ENCODE measurements at places on chromosomes 2 and 18.

- DNase-seq: no peak
These were observed 28.3 kb downstream of the MYO7B start for GRCh38 chr2:127563458-127564428.

DNA sequence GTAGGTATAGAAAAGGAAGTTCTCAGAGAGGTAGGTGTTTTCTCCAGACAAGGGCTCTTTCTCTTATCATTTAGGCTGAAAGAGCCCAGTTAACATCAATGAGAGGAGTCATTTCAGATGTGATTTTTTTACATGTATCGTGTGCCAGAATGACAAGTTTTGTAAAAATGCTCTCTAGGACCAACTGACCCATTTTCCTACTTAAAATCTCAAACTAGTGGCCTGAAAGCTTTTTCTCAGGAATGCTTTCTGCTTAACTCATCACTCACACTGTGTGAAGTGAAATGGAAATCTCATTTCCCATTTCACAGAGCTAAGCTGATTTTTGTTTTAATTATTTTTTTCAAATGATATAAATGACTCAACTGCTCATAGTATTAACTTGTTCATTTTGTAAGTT lies 128.7 kb upstream of the CYP26B1 start:
- DNase-seq: no peak

DNA sequence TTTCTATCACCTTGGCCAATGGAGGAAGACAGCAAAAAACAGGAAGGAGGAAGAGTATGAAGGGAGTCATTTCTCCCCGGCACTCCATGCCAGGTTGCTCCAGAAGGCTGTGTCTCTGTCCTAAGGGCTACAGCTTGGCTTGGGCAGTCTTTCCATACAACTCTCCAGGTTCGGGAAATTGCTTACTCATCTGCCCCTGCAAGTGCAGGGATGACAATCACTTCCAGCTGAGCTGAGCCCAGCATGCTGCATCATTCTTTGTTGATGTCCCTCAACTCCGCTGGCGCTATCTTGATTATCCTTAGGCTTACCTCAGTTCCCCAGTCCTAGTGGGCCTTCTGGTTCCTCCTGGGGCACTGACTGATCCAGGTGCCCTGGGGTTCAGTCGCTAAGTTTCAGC lies 86.9 kb upstream of the COPS8 start:
- DNase-seq: no peak

DNA sequence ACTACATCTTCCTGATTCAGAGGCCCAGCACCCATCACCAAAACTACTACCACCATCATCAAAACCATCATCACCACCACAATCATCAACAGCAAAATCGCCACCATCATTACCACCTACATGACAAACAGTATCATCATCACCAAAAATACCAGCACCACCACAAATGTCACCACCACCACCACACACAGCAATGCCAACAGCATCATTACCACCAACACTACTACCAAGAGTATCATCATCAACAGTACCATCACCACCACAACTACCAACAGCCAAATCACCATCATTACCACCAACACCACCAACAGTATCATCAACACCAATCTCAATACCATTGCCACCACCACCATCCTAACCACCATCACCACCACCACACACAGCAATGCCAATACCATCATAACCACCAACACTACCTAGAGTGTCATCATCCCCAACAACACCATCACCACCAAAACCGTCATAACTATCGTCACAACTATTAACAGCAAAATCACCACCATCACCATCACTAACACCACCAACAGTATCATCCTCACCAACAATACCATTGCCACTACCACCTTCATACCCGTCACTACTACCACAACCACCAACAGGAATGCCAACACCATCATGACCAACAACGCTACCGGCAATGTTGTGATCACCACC lies 64.6 kb upstream of the TEX51 start:
- DNase-seq: no peak

DNA sequence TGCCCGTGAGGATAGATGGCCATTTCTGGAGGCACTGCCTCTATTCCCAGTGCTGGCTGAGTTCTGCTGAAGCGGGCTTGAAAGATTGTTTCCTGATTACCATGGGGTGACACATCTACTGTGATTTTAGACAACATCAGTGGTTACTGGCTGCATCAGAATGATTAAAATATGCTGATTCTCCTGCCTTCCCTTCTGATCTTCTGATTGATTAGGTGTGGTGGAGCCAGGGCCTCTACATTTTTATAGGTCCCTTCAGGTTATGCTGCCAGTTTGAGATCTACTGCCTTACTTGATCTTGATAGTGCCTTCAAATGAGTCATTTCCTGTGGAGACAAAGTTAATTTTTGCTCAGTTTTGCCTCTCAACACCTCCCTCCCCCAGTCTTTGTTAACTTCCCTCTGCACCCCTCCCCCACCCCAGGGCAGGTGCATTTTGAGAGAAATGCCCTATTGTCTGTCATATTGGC lies 31.6 kb upstream of the SNORC start:
- DNase-seq: no peak

DNA sequence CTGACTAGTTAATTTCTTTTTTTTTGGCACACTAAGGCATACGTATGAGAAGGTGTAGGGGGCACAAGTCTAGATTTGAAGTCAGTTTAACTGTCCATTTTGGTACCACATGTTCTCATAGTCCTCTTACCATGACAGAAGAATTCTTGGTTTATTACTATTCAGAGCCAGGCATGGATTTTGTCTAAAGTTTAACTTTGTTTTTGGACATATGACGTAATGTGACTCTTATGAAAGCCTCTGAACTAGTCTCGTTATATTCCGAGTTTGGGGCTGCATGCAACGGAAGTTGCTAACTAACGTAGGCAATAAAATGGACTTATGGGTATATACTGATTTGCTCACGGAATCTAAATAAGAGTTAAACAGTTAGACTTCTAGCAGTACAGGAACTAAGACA lies 62.9 kb downstream of the MSTN start:
- no peak for DNase-seq

DNA sequence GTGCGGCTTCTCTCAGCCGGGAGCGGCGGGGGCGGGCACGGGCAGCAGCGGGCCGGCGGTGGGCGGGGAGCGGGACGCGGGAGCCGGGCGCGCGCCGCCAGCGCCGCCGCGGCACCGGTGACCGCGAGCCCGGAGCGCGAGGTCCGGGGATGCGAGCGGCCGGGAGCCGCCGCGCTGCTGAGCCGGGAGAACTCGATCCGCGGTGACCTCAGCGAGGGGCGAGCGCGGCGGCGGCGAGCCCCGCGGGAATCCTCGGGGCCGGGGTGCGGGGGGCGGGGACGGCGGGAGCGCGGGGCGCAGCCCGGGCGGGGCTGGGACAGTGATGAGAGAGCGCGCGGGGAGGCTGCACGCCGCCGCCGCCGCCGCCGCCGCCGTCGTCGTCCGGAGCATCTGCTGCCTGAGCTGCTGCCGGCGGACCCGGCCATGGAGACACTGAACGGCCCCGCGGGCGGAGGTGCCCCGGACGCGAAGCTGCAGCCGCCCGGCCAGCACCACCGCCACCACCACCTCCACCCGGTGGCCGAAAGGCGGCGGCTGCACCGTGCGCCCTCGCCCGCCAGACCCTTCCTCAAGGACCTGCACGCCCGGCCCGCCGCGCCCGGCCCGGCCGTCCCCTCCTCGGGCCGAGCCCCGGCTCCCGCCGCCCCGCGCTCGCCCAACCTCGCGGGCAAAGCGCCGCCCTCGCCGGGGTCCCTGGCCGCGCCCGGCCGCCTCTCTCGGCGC lies at the start of gene MTCL1:
Gene MTCL1 (plus strand): TSS at position 319 of the 723 bp plus-strand sequence. CDS start 105 bp downstream, at position 424.
- DNase-seq: peak; percentile 68

GRCh38 chr2:36528766-36529392 lies 69.1 kb downstream of the FEZ2 start:
- DNase-seq: no peak

DNA sequence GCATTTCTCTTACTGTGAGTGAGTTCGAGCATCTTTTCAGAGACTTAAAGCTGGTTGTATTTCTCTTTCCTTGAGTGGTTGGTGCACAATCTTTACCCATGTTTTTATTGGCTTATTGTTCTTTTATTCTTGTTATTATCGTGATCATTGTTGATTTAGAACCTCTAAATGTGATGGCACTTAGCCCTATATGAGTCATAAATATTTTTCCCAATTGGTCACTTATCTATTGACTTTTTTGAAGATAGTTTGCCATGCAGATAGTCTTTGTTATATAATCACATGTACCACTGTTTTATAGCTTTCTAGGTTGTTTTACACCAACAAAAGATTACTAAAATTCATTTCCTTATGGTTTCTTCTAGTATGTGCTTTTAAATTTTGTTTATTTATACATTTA lies 141.6 kb upstream of the MSH6 start:
- no peak for DNase-seq

DNA sequence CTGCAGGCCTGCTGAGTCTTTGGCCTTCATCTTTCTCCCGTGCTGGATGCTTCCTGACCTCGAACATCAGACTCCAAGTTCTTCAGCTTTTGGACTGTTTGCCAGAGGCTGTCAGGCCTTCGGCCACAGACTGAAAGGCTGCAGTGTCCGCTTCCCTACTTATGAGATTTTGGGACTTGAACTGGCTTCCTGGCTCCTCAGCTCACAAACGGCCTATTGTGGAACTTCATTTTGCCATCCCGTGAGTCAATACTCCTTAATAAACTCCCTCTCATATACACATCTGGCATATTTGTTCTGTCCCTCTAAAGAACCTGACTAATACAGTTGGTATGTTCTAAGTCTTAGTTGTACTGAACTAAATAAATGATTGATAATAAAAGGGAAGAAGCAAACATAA lies 702.8 kb upstream of the LINC00305 start:
- no peak for DNase-seq

GRCh38 chr18:47677952-47678351 lies 252.5 kb downstream of the SMAD2 start:
- no peak for DNase-seq

- no peak for DNase-seq
These were observed 15.7 kb downstream of the CREG2 start for GRCh38 chr2:101371636-101372035.

GRCh38 chr2:149155196-149155969 lies 116.9 kb downstream of the LYPD6B start:
- DNase-seq: no peak

GRCh38 chr2:72915907-72916742 lies 1.2 kb upstream of the EMX1 start:
- DNase-seq: peak; percentile 72

DNA sequence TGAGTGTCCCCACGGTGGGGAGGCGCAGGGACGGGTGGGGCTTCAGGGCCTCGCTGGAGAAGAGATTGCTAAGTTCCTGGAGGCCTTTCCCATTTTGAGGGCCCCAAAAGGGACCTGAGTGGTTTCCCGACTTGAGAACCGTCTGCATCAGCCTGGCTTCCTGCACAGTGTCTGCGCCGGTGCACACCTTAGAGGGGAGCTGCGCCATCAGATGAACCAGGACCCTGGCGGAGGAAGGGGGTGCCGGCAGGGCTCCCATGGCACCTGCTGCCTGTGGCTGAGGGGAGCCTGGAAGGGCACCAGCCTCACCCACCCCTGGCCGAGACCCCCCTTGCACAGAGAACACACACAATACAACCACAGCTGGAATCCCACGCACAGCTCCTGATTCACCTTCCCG lies 465.1 kb upstream of the MYT1L start:
- no peak for DNase-seq

GRCh38 chr2:136356125-136357006 lies 238.4 kb upstream of the CXCR4 start:
- DNase-seq: no peak

DNA sequence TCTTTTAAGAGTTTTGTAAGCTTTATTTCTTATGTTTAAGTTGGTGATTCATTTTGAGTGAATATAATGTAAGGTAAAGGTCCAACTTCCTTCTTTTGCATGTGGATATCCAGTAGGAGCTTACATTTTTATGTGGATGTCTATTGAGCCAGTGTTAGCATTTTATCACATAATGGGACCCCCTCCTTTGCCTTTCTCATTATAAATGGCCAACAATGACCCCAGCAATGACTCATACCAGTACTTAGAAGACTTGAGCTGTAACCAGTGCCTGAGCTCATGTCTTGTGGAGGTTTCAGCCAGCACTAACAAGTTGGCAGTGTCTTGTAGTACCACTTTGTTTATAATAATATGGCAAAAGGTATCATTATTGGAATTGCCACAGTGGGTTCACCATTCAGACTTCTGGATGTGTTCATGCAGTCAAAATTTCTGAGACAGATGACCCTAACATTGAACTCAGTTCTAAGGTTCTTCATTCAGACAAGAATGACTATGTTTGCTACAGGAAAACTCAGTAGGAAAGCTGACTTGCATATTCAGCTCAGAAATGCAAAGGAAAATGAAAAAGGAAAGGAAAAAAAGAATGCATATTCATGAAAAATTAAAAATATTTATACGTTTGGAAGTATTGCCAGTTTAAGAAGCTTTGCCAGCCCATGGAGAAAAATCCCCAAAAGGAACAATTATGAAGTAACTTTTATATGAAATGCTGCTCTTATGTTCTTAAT lies 41.0 kb downstream of the CDKL4 start:
- DNase-seq: no peak

- DNase-seq: no peak
These were observed 355.5 kb upstream of the ZEB2 start for GRCh38 chr2:144875290-144875969.

DNA sequence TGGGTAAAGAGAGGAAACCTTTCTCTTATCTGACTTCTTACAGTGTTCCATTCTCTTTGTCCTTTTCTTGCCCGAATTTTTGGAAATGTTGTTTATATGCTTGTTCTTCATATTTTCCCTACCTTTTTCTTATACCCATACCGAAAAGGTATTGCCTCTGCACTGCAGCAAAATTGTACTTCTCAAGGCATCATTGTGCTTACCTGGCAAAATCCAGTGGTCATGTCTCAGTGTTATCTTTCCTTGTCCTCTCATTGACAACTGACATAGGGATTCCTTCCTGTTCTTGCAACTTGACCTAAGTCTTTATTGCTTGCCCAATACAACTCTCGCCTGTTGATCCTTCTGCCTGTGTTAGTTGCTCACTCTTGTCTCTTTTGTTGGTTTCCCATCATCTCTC lies 842.2 kb downstream of the CNTNAP5 start:
- DNase-seq: no peak

- peak; percentile 79 for DNase-seq
These were observed 1.8 kb downstream of the ZEB2 start for GRCh38 chr2:144517866-144518747.

GRCh38 chr2:211564441-211564840 lies 974.2 kb downstream of the ERBB4 start:
- no peak for DNase-seq

DNA sequence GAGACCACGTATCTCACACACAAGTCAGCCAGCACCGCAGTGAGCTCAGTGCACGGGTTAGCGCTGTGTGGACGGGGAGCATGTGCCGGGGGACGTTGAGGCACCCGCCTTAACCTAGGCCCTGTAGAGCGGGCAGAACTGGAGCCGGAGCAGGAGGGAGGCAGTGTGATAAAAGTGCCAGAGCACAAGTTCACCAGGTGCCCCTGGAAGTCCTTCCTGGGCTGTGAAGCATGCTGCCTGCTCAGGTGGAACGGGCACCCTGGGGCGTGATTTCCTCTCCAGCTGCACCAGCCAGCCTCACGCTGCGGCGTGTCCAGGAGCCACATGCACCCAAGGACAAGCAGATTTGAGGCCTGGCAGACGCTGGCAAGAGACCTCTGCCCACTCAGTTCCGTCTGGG lies 50.3 kb downstream of the ITGB1BP1 start:
- no peak for DNase-seq
